Renal pelvis (tissue), 12 donors: ENCODE measurements at places on chromosomes 2 and 18. TPM values are rescaled to one million over a fixed set of nuclear protein-coding genes. Genes with fewer than 3 reads are reported as not detected.
A peak's percentile ranks its signal among the peaks of the same experiment; 100 is the strongest.

GRCh38 chr2:30157616-30158015 lies 10.8 kb downstream of the YPEL5 start:
- DNase-seq = no peak

CRACDL gene
- 3.0 TPM for polyA plus RNA-seq

PSMA8 gene
- not detected for polyA plus RNA-seq

DNA sequence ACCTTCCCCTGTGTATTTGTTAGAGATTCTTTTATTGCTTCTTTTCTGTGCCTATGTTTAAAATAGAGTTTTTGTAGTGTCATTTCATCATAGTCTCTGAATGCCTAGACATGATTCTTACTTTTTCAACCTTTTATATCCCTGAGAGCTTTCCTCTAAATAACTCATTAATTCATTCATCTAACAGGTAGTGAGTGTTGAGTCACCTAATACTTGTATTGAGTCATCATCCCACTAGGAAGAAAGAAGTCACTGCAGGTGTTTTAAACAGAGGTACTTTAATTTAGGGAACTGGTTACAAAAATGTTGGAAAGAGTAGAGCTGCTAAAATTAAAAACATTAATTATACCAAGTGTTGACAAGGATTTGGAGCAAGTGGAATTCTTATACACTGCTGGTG lies 18.5 kb upstream of the NMS start:
- no peak for DNase-seq

DNA sequence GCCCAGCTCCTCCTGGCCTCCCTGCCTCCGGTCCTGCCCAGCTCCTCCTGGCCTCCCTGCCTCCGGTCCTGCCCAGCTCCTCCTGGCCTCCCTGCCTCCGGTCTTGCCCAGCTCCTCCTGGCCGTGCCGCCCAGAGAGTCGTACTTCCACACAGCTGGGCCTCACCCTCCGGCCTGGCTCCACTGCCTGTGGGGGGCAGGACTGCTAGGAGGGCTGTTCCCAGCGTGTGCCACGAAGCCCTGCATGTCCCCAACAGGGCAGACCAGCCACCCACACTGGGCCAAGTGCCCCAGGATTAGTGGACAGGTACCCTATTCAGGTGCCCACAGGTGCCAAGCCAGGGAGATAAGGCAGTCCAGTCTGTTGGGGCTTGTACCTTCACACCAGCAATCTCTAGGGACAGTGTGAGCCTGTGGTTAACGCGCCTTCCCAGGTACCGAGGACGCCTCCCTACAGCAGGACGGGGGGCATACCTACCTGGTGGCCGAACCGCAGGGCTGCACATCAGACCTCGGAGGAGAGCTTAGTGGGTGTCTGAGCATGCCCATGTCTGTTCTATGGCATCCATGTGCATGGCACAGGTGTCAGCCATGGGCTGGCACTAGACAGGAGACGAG lies 5.3 kb downstream of the GPC1 start:
- no peak for DNase-seq

- no peak for DNase-seq
Observed at GRCh38 chr18:41938445-41938844, 16.6 kb upstream of the PIK3C3 start.

DNA sequence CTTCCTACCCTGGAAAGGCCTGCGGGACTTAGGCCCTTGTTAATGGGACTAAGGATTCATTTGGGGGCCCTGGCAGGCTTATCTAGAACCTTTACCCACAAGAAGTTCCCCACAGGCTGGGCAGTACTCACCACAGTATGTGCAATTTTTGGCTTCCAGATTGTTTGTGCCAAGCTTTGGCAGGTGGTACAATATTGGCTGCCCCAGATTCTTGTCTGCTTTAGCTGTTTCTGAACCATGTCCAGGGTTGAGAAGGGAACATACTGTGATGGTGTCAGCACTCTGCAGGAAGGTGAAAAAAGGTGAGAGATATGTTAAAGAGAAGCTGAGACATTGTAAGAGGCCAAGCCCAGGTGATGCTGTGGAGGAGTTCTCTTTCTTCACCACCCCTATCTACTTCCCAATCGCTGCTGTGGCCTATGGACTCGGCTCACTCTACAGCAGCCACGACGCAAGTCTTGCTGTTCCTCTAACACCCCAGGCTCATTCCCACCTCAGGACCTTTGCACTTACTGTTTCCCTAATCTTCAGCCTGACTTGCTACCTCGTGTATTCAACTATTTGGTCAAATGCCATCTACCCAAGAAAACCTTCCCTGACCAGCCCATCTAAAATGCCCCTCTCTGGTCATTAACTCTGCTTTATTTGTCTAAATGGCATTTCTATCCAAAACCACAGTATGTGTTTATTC lies 9.2 kb downstream of the SLC4A5 start:
- DNase-seq = no peak

GRCh38 chr2:36404318-36404717 lies 48.7 kb downstream of the CRIM1 start:
- DNase-seq = no peak

DNA sequence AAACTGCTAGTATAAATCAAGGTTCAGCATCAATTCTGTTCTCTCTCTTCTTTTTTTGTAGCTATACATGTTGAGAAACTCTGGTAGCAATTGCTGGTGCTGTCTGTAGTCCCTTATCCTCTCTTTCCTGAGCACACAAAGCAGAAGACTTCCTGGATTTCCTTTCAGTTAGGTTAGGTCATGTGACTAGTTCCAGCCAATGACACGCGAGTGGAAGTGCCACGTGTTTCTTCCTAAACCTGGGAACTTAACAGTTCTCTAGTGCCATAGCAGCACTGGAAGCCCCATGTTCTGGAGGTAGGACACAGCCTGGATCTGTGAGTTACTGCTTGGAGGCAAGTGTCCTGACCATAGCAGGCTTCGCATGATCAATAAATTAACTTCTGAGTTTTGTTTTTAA lies 125.9 kb downstream of the PLA2R1 start:
- DNase-seq = no peak

- no peak for DNase-seq
Observed at GRCh38 chr2:88614497-88615157, 12.6 kb downstream of the EIF2AK3 start.

DNA sequence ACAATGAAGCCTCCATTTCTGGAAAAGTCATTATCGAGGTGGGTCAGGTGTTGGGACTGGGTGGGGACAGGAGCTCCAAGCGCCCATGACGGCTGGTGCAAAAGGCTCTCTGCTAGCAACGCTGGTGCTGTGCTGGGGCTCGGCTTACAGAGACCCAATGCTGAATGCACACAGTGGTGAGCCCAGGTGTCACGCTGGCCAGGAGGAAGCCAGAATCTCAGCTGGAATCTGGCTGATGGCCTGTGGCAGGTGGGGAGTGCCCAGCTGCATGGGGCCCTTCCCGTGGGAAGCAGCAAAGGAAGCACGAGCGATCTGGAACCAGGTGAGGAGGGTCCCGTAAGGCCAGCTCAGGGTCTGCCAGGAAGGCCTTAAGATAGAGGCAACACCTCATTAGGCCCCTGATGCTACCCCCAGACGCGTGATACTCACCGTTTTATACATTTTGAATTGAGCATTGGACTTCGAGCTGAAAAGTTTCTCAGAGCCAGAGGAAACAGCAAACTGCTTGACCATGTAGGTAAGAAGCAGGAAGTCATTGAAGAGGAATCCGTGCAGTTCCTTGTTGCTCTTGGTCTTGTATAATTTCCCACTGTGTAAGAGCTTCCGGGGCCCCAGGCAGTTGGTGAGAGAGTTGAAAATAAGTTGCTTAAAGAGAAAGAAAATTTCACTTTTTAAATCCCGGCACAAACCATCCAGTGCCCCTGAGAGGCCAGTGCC lies 34.7 kb downstream of the FAM228A start:
- DNase-seq = no peak

TLX2 gene
- polyA plus RNA-seq = 0.06 TPM

SNORC gene
- 2.8 TPM for polyA plus RNA-seq

DNA sequence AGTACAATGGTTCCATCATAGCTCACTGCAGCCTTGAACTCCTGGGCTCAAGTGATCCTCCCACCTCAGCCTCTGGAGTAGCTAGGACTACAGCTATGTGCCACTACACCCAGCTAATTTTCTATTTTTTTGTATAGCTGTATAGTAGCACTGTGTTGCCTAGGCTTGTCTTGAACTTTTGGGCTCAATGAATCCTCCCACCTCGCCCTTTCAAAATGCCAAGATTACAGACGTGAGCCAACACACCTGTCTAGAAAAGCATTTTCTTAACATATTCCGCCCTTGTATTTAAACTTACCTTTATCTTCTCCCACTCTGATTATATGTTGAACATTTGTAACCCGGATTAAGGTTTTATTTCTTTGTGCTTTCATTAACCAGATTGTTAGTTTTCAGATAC lies 750.7 kb upstream of the GCFC2 start:
- DNase-seq = no peak

- DNase-seq = no peak
Observed at GRCh38 chr2:233416199-233416598, 61.9 kb downstream of the DGKD start.

- no peak for DNase-seq
Observed at GRCh38 chr2:22600156-22600555, 784.8 kb upstream of the KLHL29 start.

DNA sequence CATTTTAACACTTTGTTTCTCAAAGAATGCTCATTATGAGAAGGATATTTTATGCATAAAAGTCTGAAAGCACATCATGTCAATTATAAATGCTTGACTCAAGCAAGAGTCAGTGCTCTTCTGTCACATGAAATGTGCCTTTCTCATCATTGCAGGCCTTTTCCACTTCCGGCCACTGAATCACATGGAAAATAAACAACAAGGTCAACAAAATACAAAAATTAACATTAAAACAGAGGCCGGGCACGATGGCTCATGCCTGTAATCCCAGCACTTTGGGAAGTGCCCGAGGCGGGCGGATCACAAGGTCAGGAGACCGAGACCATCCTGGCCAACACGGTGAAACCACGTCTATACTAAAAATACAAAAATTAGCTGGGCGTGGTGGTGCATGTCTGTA lies 480.6 kb downstream of the SPAG16 start:
- DNase-seq = no peak

DSG4 gene
- polyA plus RNA-seq = not detected

DNA sequence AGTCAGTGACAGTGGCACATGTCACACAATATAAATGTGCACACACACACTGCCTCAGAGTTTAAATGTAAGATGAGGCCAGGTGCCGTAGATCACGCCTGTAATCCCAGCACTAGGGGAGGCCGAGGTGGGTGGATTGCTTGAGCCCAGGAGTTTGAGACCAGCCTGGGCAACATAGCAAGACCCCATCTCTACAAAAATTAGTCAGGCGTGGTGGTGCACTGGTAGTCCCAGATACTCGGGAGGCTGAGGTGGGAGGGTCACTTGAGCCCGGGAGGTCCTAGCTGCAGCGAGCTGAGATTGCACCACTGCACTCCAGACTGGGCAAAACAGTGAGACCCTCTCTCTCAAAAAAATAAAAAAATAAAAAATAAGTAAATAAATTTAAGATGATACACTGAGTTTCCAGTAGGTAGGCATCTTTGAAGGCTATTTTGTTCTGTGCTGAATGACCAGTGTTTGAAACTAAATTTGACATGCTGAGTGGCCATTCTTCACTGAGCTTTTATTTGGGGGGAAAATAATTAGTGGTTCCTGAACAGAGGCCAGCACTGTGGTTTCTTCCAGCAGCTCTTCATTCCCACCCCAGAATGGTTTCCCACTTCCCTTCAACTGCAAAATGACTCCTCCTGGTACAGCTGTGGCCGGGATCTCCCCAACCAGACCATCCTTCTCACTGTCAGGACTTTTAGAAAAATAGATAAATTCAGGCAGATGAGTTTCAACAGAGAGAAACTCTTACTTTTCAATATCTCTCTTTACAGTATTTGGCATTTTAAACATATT lies 44.9 kb downstream of the PSMG2 start:
- no peak for DNase-seq

ACKR3 gene
- polyA plus RNA-seq = 56.8 TPM

DNA sequence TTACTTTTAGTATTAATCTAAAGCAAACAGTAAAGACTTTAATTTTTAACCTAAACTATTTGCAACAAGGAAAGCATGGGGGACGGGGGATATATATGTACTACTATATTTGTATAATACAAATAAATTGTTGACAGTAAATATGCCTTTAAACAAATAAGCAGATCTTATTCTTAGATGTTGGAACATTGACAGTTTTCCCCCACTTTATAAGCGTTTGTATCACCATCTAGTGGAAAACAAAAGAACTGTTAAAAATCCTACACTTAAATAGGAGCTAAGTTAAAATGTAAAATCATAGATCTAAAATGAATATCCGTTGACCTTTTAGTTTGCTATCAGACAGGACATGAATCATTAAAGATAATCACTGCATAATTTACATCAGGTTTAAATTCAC lies 50.0 kb downstream of the RBBP8 start:
- DNase-seq = peak; percentile 28
